Activated T-helper 1 cell treated with anti-CD3 and anti-CD28 coated beads, Interleukin-2, amount 50 U/mL, for 16 hours (primary cell): ENCODE measurements at places on chromosomes 7 and 10.

- DNase-seq, result no peak
These were observed 57.4 kb downstream of the CDK6 start for GRCh38 chr7:92778972-92779371.

- peak; percentile 35 for DNase-seq
These were observed 26.4 kb downstream of the MYL10 start for GRCh38 chr7:101602484-101603241.

GRCh38 chr10:122033224-122033926 lies 44.4 kb downstream of the TACC2 start:
- no peak for DNase-seq

GRCh38 chr7:135167365-135167917 lies 3.1 kb downstream of the CYREN start:
- DNase-seq, result no peak

DNA sequence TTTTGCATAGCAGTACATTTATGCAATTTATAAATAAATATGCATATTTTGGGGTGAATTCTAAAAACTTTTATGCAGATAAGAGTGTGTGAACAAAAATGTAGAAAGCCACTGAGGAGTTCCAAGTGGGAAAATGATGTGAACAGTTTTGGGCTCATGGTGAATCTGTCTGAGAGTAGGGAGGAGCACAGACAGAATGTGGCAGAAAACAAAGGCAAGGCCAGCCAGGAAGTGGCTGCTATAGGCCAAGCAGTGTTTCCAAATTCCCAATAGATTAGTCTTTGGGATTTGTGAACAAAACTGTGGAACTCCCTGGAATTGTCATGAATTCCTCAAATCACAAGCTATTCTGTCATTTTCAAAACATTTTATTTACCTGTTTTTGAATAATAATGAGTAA lies 73.6 kb upstream of the AMPH start:
- no peak for DNase-seq

DNA sequence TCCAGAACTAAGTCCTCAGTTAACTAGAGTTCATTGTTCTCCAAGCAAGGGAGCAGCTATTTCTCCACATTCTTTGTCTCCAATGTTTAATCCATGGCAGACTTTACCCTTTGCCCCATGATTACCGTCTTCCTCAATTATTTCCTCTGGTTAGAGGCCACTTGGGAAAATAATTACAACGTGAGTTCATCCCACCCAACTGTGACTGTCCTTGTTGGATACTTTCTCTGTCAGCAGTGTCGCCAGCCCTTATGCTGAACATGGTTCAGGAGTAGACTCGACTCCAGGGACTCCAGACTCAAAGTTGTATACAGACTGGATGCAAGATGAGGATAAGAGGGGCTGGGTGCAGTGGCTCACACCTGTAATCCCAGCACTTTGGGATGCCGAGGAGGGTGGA lies 17.1 kb upstream of the SEPHS1 start:
- no peak for DNase-seq

GRCh38 chr10:76403912-76404311 lies 972.5 kb downstream of the LRMDA start:
- DNase-seq, result no peak

- no peak for DNase-seq
These were observed 27.3 kb downstream of the POU6F2 start for GRCh38 chr7:39005036-39005435.

- no peak for DNase-seq
These were observed 226.2 kb upstream of the IMMP2L start for GRCh38 chr7:111788286-111789047.

DNA sequence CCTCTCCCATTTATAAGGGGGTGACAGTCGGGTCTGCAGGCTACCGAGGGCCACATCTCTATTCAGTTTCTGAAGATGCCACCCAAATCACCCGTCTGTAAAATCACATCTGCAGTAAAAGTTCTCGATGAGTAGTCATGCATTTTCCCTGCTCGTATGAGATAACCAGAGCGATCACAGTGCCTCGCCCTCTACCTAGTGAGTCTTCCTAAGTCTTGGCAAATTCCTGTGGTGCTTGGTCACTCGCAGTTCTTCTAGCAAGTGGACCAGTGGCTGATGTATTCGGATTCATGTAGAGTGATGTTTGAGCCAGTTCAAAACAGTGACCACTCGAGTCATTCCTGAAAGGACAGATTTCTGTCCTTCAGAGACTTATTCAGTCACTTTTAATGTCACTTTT lies 44.9 kb downstream of the INSYN2A start:
- no peak for DNase-seq

DNA sequence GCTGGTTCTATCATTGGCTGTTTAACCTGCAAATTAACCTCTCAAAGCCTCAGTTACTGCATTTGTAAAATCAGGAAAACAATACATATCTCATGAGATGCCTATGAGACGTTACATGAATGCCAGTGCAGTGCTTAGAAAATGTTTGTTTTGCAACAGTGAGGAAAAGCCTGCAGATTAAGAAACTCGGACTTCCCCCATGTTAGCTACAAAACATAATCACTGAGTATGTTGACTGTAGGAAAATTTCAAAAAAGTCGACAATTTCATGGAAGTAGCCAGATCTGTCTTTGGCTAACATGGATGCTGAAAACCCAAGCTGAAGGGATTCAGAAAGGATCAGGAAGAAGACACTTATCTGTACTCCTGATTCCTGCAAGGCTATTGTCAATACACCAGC lies 121.4 kb downstream of the TRIL start:
- no peak for DNase-seq
